Stimulated activated naive CD8-positive, alpha-beta T cell treated with anti-CD3 and anti-CD28 coated beads, Interleukin-15, amount 100 ng/mL, for 72 hours (primary cell): ENCODE measurements at places on chromosomes 5 and 9.

DNA sequence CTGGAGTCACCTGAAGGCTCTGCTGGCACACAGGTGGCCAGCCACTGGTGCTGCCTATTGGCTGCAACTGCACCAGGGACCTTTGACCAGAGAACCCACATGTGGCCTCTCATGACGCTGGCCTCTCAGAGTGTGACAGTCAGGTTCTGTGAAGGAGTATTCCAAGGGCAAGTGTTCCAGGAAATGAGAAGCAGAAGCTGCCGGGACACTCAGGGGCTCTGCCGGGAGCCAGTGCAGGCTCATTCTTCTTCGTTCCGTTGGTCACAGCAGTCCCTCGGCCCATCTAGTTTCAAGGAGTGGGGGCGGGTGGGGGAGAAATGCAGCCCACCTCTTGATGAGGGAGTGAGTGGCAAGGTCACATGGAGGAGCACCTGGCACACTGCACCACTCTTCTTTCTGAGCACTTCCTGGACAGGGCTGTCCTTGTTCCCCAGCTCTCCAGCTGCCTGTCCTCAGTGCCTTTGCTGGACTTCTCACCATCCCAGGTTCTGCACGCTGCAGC is 237.5 kb downstream of the GADD45G start:
- DNase-seq, result no peak

DNA sequence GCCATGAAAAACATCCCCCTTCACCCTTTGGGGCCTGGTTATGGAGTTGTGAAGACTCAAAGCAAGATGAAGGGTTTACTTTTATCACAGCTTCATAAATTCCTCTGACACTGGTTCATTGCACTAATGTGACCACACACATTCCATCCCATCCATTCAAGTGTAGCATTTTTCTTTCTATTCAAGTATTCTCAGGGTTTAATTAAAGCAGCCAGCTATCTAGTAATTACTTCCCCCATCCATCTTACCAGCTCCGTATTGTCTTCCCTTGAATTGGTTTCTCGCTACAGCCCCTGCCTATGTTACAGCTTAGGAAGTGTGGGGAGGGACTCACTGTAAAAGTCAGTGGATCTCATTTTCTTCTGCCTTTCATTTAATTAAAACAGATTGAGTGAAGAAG is 387.0 kb upstream of the RFX3 start:
- no peak for DNase-seq

DNA sequence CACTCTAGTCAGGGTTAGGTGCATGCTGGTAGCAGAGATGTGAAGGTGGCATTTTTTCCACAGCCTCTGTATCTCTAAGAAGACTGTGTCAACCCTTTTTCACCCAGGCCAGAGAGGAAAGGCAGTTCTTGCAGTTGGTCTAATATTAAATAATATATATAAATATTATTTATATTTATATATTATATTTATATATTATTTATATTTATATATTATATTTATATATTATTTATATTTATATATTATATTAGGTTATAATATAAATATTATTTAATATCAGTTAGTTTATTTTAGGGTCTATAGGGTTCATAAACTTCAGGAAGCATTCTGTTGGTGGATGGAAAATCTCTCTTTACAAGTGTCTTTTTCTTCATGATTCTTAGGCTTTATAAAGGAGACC is 218.6 kb upstream of the DMRTA1 start:
- DNase-seq, result no peak

- no peak for DNase-seq
Observed at GRCh38 chr9:133845440-133845839, 107.3 kb upstream of the SARDH start.

DNA sequence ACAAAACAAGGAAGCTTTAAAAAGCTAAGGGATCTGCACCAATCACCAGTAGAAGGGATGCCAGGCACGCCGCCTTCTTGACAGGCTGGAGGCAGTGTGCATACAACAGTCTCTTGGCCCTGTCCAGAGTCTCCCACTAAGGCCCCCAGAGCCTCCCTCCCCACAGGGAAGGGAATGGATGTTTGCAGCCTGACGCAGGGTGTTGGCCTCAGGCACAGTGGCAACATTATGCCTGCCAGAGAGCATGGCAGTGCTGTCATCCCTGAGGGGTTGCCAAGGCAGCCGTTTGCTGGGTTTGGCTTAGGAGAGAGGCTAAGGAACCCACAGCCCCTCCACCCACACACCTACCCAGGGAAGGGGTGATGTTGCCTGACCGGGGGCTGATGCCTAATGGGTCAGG is 4.8 kb downstream of the HBEGF start:
- no peak for DNase-seq

GRCh38 chr9:128344931-128345605 is 4.7 kb downstream of the SLC27A4 start:
- no peak for DNase-seq

GRCh38 chr9:72581694-72582093 is 60.3 kb downstream of the TMC1 start:
- DNase-seq, result no peak

DNA sequence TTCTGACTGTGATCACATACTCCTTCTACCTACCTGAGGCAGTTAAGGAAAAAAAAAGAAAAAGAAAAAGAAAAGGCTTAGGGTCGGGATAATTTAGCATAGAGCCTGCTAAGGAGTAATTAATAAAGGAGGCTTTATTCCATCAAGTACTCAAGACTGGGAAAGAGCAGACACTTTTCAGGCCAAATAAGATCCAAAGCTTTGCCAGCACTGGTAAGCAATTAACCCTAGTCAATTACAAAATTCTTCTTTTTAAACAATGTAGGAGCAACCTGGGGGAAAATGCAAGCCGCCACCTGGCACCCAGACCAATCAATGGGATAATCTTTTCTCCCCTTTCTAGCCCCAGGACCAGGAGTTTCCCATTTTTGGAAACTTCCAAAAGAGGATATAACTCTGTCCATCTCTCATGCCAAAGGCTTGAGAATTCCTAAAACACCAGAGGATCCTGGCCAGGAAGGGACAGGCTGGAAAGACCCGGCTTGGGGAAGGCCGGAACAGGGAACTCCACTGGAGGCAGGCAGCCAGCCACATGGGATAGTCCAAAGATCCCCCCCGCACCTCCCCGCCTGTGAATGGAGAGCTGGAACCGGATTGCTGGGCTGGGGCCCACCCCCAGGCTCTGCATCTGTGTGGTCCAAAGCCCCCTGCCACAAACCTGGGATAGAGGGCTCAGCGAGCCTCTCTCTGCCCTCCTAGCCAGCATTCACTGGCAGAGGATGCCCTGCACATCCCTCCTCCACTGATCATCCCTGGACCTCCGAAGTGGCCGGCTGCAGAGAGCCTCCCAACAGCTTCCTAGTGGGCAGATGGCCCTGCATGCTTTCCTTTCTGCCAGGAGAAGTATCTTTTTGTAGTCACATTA is 117.8 kb downstream of the ZNF354C start:
- DNase-seq, result no peak

DNA sequence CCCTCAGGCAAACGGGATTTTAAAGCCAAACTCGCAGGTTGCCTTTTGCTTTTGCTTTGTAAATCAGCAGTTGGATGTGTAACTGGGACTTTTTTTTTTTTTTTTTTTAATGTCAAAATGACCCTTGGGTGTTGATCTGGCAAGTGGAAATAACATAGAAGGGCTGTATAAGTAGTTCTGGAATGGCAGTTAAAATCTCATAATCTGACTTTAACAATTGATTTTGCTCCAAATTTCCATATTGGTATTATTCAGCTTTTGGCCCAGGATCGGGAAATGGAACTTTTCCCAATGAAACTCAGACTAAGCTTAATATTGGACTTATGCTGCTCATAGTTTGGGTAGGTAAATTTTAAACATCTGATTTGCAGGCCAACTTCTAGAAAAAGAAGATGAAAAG is 346.8 kb upstream of the NUDT12 start:
- DNase-seq, result no peak

GRCh38 chr5:167280111-167280510 is 1011.3 kb upstream of the WWC1 start:
- DNase-seq, result no peak

- no peak for DNase-seq
Observed at GRCh38 chr9:136105398-136106135, 10.5 kb upstream of the NACC2 start.

- DNase-seq, result no peak
Observed at GRCh38 chr9:132372177-132373095, 17.6 kb upstream of the SETX start.
